Tibial artery (tissue), 4 donors: ENCODE measurements at places on chromosomes 2 and 18.

- no peak for DNase-seq
- no peak overlapping the region for H3K27ac ChIP-seq
- no peaks in the 10 kb centered on the region for H3K36me3 ChIP-seq
- no peaks in the 10 kb centered on the region for H3K27me3 ChIP-seq
- no peaks in the 10 kb centered on the region for H3K4me1 ChIP-seq
- H3K4me3 ChIP-seq = no peak overlapping the region
Measured at GRCh38 chr18:68893354-68893753, 95.5 kb downstream of the CCDC102B start.

DNA sequence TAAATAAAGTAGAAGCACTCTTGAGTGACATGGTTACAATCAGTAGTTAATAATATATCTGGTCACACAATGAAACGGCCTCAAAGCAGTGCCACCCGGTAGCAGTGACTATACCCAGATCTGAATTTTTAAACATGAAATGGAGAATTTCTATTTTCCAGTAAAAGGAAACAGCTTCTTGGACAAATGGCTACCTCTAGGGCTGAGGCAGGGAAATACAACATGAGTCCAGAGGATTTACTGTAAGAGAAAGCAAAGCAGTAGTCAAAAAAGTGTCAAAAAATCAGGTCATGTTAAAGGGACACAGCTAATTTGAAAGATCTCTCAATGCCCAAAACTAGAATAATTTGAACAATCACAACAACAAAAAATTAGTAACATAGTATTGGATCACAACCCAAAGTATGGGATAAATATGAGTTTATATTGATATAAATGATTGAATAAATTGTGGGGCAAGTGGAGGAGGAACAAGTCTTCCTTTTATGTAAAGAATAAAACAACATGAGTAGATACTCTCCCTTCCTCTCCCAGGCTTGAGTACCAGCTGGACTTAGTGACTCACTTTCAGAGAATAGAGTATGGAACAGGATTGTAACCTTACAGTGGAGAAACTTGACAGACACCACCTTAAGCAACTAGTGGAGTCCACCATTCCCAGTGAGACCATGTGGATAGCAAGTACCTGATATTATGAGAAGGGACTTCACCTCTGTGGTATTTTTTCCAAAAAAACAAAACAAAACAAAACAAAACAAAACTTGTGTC, 180.8 kb downstream of the MBD2 start:
- no peaks in the 10 kb centered on the region for H3K27me3 ChIP-seq
- H3K27ac ChIP-seq = no peak overlapping the region
- H3K4me3 ChIP-seq = no peak overlapping the region

- no peaks in the 10 kb centered on the region for H3K4me1 ChIP-seq
- no peak for DNase-seq
- H3K36me3 ChIP-seq = no peaks in the 10 kb centered on the region
- H3K4me3 ChIP-seq = no peak overlapping the region
Measured at GRCh38 chr2:149687052-149687427, 99.5 kb upstream of the MMADHC start.

- H3K27me3 ChIP-seq = no peaks in the 10 kb centered on the region
- no peaks in the 10 kb centered on the region for H3K36me3 ChIP-seq
- H3K4me1 ChIP-seq = no peaks in the 10 kb centered on the region
- H3K4me3 ChIP-seq = no peak overlapping the region
- no peak for DNase-seq
Measured at GRCh38 chr2:134074619-134075018, 179.3 kb upstream of the MGAT5 start.

GRCh38 chr18:35514283-35514682, 16.5 kb upstream of the INO80C start:
- H3K27ac ChIP-seq = no peak overlapping the region
- no peaks in the 10 kb centered on the region for H3K27me3 ChIP-seq
- DNase-seq = no peak
- H3K4me3 ChIP-seq = no peak overlapping the region

- no peaks in the 10 kb centered on the region for H3K27me3 ChIP-seq
- peaks cover 2% of the 10 kb centered on the region for H3K36me3 ChIP-seq
- no peak overlapping the region for H3K4me3 ChIP-seq
- H3K4me1 ChIP-seq = peaks cover 12% of the 10 kb centered on the region
- DNase-seq = no peak
Measured at GRCh38 chr2:172558372-172558771, 2.5 kb downstream of the PDK1 start.

DNA sequence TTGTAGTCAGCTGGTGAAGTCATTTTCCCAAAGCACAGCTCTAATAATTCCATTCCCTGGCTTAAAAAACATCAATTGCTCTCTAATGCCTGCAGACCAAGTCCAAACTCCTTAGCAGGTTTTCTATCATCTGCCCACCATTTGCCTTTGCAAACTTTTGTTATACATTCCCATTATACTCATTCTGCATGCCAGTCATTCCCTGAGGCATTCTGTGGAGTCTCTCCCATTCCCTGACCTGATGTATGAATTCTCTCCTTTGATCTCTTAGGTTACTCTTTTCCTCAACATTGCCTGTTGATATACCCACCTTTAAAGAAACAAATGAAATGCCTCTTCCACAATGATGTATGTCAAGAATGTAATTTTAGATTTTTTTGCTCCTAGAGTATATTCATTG, 852.0 kb upstream of the FSHR start:
- no peaks in the 10 kb centered on the region for H3K36me3 ChIP-seq
- H3K27ac ChIP-seq = no peak overlapping the region
- no peaks in the 10 kb centered on the region for H3K27me3 ChIP-seq
- H3K4me1 ChIP-seq = no peaks in the 10 kb centered on the region

DNA sequence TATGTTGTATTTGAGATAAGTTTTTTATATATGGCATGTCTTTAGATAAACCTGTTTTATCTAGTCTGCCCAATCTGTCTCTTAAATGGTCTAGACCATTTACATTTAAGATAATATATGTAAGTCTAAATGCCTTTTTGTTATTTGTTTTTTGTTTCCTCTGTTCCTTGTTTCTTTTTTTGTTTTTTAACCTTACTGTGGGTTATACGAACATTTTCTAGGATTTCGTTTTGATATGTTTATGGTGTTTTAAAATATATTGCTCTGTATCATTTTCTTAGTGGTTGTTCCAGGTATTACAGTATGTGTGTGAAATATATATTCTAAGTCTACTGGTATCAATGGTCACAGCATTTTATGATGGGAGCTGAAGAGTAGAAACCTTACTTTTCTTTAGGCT, 13.3 kb downstream of the BCL2L11 start:
- no peaks in the 10 kb centered on the region for H3K27me3 ChIP-seq
- DNase-seq = no peak
- peaks cover 7% of the 10 kb centered on the region for H3K36me3 ChIP-seq
- no peak overlapping the region for H3K4me3 ChIP-seq
- H3K27ac ChIP-seq = no peak overlapping the region
- peaks cover 29% of the 10 kb centered on the region for H3K4me1 ChIP-seq

DNA sequence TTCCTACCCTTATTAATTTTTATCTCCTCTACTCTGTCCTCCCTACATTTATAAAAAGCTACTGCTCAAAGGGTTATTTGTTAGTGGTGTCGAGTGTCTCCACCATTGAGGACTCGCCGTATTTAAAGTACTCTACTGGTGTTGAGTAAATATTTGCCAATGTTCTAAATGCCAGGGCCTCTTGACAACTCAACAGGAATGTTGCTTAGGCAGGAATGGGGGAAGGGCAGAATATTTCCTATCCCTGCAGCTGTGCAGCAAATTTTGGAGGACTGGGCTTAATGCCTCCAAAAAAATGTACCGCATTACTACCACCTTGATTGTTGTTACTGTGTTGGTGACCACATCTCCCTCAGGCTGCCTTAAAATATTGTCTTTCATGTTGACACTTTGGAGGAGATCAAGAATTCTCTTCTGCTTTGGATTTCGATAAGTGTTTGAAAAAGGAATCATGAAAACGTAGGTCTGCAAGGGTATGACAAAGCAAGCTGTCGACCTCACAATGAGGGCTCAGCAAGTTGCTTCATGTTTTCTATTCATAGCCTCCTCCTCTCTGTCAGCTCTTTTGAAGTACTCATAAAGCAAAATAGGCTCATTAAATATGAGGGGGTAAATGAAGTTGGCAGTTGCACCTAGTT, 84.3 kb downstream of the EFEMP1 start:
- no peaks in the 10 kb centered on the region for H3K27me3 ChIP-seq
- no peak for DNase-seq
- H3K36me3 ChIP-seq = no peaks in the 10 kb centered on the region
- peak overlapping the region; percentile 36 for H3K27ac ChIP-seq
- peaks cover 32% of the 10 kb centered on the region for H3K4me1 ChIP-seq

GRCh38 chr2:10057231-10058107, 14.1 kb downstream of the KLF11 start:
- H3K4me3 ChIP-seq = no peak overlapping the region
- no peaks in the 10 kb centered on the region for H3K27me3 ChIP-seq
- peaks cover 13% of the 10 kb centered on the region for H3K36me3 ChIP-seq
- DNase-seq = no peak
- H3K27ac ChIP-seq = peak overlapping the region; percentile 62
